HT1080 (cell line): ENCODE measurements at places on chromosomes 16 and 17.

DNA sequence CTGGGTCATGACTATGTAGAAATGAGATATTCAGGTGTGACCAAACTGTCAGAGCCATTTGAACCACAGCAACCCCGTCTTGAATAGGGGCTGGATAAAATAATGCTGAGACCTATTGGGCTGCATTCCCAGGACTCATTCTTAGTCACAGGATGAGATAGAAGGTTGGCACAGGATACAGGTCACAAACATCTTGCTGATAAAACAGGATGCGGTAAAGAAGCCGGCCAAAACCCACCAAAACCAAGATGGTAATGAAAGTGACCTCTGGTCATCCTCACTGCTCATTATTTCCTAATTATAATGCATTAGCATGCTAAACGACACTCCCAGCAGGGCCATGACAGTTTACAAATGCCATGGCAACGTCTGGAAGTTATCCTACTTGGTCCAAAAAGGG, 545.5 kb downstream of the TMEM114 start:
- peak; percentile 95 for DNase-seq

- no peak for DNase-seq
These were observed 32.4 kb downstream of the SCNN1B start for GRCh38 chr16:23334457-23334853.

- no peak for DNase-seq
These were observed 78.7 kb downstream of the N4BP1 start for GRCh38 chr16:48531011-48531962.

GRCh38 chr17:82214012-82214628, 1.5 kb upstream of the CCDC57 start:
- no peak for DNase-seq

DNA sequence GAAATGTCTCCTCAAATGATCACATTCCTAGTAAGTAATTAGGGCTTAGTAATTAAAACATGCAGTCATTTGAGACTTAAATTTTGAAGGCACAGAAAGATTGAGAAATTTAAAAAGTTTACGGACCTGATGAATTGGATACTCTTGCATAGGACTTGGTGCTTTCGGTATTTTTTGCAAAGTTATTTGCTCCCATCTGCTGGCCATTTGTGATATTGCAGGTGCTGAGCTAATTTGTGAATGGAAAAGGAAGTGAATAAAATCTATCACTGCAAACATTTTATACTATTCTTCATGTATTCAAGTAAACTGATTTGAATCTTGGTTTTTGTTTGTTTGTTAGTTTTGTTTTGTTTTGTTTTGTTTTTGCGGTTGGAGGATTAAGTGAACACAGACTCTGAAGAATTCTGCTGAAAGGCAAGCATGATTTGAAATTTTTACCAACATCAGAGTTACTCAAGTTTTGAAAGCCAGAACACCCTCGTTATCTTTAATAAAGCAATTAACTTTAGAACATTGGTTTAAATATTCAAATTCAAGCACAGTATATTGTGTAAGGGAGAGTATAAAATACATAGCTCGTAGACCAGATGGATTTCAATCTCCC, 689.5 kb upstream of the RBFOX1 start:
- DNase-seq: peak; percentile 51

- peak; percentile 96 for DNase-seq
These were observed 73.1 kb upstream of the TANC2 start for GRCh38 chr17:62892870-62893338.

DNA sequence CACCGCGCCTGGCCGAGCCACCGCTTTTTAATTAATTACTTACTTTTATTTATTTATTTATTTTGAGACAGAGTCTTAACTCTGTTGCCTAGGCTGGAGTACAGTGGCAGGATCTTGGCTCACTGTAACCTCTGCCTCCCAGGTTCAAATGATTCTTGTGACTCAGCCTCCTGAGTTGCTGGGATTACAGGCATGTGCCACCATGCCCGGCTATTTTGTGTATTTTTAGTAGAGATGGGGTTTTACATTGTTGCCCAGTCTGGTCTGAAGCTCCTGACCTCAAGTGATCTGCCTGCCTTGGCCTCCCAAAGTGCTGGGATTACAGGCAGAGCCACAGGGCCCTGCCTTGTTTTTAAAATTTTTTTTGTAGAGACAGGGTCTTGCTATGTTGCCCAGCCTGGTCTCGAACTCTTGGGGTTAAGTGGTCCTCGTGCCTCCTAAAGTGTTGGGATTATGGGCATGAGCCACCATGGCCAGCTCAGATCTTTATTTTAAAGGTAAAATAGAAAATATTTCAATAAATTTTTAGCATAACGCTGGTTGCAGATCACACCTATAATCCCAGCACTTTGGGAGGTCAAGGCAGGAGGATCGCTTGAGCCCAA, 18.3 kb upstream of the NUDT16L1 start:
- DNase-seq: no peak
